ENCODE measurements at places on chromosomes 7 and 10. TPM values are rescaled to one million over a fixed set of nuclear protein-coding genes. Genes with fewer than 3 reads are reported as not detected.

DNA sequence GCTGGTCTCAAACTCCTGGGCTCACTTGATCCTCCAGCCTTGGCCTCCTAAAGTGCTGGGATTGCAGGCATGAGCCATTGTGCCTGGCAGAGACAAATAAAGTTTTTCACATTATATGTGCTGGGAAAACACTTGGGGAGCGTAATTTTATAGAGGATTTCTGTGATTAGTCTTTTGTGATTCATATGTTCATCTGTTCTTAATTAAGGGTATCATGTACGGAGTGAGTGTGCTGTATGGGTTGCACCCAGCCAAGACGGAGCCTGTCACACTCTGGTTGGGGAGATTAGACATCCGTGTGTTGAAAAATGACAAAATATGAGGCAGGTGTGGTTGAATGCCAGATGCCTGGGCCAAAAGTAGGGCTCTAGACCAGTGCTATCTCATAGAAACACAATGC lies 10.3 kb downstream of the ADRB1 start:
- H3K4me3 ChIP-seq = no peak overlapping the region
- no peak for DNase-seq
- H3K4me1 ChIP-seq = no peaks in the 10 kb centered on the region

DPP6 gene
- not detected for total RNA-seq

DNA sequence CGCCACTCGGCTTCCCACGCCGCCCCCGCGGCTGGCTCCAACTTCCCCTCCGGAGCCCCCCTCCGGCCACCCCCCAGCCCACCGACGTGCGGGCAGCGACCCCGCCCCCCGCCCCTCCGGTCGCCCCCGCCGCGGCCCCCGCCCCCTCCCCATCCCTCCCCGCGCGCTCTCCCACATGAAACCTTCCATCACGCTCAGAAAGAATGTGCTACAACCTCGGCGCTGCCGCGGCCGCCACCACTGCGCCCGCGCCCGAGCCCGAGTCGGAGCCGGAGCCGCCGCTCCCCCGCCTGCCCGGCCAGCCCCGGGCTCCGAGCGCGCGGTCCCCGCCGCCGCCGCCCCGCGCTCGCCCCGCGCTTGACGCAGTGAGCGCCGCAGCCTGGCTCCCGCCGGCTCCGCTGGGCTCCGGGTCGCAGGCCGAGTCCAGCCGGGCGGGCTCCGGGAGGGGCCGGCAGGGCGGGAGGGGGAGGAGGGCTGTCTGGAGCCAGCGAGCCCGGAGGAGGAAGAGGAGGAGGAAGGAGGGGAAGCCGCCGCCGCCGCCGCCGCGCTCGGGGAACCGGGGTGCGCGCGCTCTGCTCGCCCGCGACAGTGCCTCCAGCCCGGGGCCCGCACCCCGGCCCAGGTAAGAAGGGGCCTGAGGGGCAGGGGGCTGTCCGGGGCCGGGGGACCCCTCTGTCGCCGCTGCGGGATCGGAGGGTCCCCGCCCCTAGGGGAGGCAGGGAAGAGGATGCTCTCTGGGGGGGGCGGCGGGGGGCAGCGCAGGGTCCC lies 4.3 kb upstream of the ELFN1 start:
- H3K27me3 ChIP-seq = peaks cover 41% of the 10 kb centered on the region
- peaks cover 8% of the 10 kb centered on the region for H3K4me1 ChIP-seq
- no peaks in the 10 kb centered on the region for H3K36me3 ChIP-seq
- no peak overlapping the region for H3K27ac ChIP-seq

GRCh38 chr7:101985903-101986734 lies 168.7 kb downstream of the CUX1 start:
- peaks cover 11% of the 10 kb centered on the region for H3K4me1 ChIP-seq
- no peak for DNase-seq
- no peaks in the 10 kb centered on the region for H3K36me3 ChIP-seq
- H3K27ac ChIP-seq = no peak overlapping the region

- peaks cover 3% of the 10 kb centered on the region for H3K4me1 ChIP-seq
- no peak overlapping the region for H3K4me3 ChIP-seq
- H3K36me3 ChIP-seq = no peaks in the 10 kb centered on the region
- DNase-seq = no peak
These were observed 2.0 kb upstream of the PLCE1 start for GRCh38 chr10:93991596-93992284.

Measured in activated CD4-positive, alpha-beta T cell treated with anti-CD3 and anti-CD28 coated beads, Interleukin-2, amount 10 ng/mL, durations not matched to agents 24 days and 14 days (primary cell).